Activated naive CD8-positive, alpha-beta T cell treated with anti-CD3 and anti-CD28 coated beads for 36 hours (primary cell): ENCODE measurements at places on chromosomes 7 and 10.

- peaks cover 32% of the 10 kb centered on the region for H3K4me1 ChIP-seq
- H3K4me3 ChIP-seq, result no peak overlapping the region
- H3K27ac ChIP-seq, result peak overlapping the region; percentile 62
- DNase-seq, result no peak
These were observed 14.4 kb downstream of the TAS2R41 start for GRCh38 chr7:143492043-143492471.

DNA sequence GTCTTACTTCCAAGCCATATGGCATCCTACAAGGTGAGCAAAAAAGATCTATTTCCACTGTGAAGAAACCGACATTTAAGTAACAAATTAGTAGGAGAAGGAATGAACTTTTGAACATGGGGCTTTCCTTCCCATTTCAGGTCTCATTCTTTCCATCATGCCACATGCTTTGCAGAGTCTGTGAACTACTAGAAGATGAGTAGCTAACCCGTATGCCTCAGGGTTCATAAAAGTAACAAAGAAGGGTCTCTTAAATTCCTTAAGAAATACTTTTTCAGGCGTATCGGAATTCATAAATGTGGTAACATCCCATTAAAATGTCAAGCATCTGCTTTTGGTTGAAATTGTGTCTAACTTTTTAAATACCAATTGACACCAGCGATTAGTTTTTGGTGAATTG lies 81.3 kb upstream of the TNS3 start:
- no peaks in the 10 kb centered on the region for H3K36me3 ChIP-seq
- H3K4me3 ChIP-seq, result no peak overlapping the region
- no peak overlapping the region for H3K27ac ChIP-seq
- H3K27me3 ChIP-seq, result no peaks in the 10 kb centered on the region
- no peak for DNase-seq

GRCh38 chr7:127766831-127767459 lies 115.0 kb downstream of the SND1 start:
- H3K4me1 ChIP-seq, result peaks cover 38% of the 10 kb centered on the region
- H3K36me3 ChIP-seq, result peaks cover 54% of the 10 kb centered on the region
- no peak overlapping the region for H3K4me3 ChIP-seq
- no peak for DNase-seq
- H3K27ac ChIP-seq, result no peak overlapping the region

DNA sequence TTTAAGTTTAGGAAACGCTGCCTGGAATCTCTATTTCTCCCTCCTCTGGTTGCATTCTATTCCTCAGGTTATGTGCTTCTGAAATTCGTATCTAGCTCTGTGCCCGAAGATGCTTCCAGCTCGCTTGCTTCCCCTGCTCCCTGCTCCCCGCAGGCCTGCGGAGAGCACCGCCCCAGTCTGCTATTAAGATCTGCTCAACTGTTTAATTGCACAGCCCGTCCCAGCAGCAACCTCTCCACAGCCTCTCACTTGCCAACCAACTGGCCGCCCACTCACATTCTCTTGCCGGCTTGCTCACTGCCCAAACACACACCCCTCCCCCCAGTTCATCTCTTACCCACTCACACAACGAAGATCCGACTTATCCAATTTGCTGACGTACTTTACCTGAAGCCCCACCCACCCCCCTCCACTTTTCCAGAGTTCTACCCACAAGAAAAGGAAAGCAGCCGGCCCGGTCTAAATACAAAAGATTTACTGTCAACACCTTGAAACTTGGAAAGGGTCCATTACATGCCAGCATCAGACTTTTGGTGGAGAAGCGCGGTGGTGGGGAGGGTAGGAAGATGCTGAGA lies 167.3 kb upstream of the KLF14 start:
- peak overlapping the region; percentile 86 for H3K27ac ChIP-seq
- H3K4me3 ChIP-seq, result peak overlapping the region; percentile 41
- no peak for DNase-seq
- H3K36me3 ChIP-seq, result peaks cover 84% of the 10 kb centered on the region
- H3K4me1 ChIP-seq, result peaks cover 88% of the 10 kb centered on the region

DNA sequence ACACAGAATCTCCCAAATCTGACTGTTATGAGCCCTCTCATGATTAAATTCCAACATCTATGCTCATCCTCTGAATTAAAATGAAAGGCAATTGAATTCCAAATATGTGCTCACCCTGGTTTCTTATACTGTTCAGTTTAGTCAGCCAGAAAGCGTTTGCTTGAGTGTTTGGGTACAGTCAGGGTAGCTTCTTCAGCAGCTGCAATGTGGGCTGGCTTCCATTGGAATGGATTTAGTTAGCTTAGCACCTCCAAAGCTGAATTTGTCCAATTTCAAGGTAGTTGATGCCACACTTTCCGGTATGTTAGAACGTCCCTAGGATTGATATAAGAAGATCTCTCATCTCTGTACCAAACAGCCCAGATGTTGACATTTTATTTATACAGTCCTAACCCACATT lies 9.3 kb downstream of the KLHL7 start:
- no peaks in the 10 kb centered on the region for H3K27me3 ChIP-seq
- peaks cover 28% of the 10 kb centered on the region for H3K4me1 ChIP-seq
- H3K4me3 ChIP-seq, result no peak overlapping the region
- H3K27ac ChIP-seq, result no peak overlapping the region
- H3K36me3 ChIP-seq, result peaks cover 2% of the 10 kb centered on the region

DNA sequence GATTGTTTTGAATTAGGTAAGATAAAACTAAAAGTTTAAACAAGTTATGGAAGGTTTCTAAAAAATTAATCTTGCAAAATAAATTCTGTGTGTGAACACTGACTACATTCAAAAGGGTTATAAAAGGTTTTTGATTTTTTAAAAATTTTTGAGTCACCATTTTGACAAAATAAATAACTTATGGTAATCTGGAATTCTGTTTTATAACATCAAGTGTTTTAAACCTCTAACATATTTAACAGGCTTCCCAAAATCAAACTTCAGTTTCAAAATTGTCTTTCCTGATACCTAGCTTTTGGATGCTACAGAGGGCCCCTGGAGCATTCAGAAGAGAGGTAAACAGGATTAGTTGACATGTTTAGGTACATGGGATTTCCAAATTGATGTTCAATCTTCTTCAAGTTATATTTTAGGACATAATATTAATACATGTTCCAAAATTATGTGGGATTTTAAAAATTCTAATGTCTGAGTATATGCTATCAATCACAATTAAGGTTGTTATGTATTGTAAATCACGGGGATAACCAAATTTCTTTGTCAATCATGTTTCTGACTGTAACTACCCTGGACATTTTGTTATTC lies 8.1 kb upstream of the CPA2 start:
- no peak overlapping the region for H3K4me3 ChIP-seq
- no peak for DNase-seq
- peaks cover 6% of the 10 kb centered on the region for H3K36me3 ChIP-seq
- H3K27ac ChIP-seq, result no peak overlapping the region

GRCh38 chr10:51743146-51743545 lies 43.8 kb upstream of the CSTF2T start:
- H3K27me3 ChIP-seq, result peaks cover 7% of the 10 kb centered on the region
- H3K36me3 ChIP-seq, result no peaks in the 10 kb centered on the region
- no peak overlapping the region for H3K4me3 ChIP-seq
- H3K4me1 ChIP-seq, result no peaks in the 10 kb centered on the region
- no peak for DNase-seq
- H3K27ac ChIP-seq, result no peak overlapping the region

DNA sequence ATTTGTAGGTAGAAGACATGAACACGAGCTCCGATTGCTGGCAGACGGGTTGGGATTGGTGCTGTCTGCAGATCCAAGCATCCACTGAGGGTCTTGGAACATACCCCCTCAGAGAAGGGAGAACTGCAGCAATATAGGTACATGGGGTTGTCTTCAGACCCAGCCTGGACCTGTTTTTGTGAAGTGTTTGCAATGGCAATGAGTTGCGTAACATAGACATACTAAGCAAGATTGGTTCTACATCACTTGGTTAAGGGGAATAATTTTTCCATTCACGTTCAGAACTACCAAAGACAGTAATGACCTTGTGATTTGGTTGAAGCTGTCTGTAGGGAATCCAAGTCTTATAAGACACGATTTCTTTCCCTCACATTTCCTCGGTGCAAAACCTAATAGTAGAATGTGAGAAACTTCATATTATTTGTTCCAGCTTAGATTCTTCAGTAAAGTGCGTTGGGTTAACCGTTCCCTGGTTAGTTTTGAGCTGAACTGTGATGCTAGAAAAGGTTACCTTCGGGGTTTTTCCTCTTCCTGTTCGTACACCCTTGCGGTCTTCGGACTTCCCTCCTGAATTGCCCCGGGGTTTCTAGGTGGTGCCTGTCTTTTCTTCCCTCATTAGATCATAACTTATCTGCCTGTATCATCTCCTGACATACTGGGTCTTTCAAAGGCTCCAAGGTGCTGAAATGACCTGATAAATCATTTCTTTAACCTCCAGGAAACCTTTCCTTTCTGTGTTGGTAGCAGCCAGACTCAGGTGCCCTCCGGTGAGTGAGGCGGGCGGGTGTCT lies 14.4 kb downstream of the PROSER2 start:
- H3K4me1 ChIP-seq, result peaks cover 7% of the 10 kb centered on the region
- H3K27ac ChIP-seq, result no peak overlapping the region
- H3K27me3 ChIP-seq, result peaks cover 17% of the 10 kb centered on the region
- no peak overlapping the region for H3K4me3 ChIP-seq
- DNase-seq, result no peak

DNA sequence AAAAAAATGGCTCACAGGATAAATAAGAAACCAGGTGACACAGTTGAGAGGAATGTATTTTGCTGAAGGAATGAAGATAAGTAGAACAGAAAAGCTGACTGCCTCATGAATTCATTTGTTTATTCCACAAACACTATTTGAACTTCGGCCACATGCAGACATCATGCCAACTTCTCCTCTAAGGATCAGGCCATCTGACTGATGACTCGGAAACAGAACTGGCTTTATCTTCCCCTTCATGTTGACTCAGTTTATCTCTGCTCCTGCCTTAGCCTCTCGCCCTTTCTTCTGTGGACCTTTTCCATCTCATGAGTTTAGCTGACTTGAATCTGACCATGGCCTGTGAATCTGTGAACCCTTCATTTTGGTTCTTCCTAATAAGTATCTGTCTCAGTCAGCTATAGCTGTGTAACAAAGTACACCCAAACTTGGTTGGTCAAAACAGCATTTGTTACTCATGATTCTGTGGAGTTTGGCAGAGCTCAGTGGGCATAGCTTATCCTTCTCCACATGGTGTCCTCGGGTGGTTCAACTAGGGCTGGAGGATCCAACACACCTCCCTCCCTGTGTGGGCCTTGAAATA lies 44.0 kb upstream of the GRID1 start:
- no peaks in the 10 kb centered on the region for H3K27me3 ChIP-seq
- peak overlapping the region; percentile 91 for H3K27ac ChIP-seq
- H3K36me3 ChIP-seq, result peaks cover 11% of the 10 kb centered on the region
- no peak overlapping the region for H3K4me3 ChIP-seq
- DNase-seq, result no peak

DNA sequence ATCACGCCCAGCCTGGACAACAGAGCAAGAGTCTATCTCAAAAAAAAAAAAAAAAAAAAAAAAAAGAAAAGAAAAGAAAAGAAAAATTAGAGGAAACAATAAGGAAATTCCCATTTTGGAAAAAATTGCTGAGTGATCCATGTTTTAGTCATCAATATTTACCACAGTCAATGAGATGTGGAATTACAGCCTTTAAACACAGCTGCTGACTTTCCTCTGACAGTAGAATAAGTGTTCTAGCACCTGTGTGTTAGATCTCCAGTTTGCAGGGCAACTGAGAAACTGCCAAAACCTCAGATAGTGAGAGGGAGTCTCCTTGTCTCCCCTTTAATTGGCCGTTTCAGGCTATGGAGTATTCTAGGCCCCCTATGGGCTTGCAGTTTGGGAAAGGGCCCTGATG lies 520.1 kb downstream of the KCNMA1 start:
- no peak overlapping the region for H3K27ac ChIP-seq
- H3K4me1 ChIP-seq, result peaks cover 3% of the 10 kb centered on the region
- peaks cover 32% of the 10 kb centered on the region for H3K27me3 ChIP-seq
- H3K36me3 ChIP-seq, result no peaks in the 10 kb centered on the region

DNA sequence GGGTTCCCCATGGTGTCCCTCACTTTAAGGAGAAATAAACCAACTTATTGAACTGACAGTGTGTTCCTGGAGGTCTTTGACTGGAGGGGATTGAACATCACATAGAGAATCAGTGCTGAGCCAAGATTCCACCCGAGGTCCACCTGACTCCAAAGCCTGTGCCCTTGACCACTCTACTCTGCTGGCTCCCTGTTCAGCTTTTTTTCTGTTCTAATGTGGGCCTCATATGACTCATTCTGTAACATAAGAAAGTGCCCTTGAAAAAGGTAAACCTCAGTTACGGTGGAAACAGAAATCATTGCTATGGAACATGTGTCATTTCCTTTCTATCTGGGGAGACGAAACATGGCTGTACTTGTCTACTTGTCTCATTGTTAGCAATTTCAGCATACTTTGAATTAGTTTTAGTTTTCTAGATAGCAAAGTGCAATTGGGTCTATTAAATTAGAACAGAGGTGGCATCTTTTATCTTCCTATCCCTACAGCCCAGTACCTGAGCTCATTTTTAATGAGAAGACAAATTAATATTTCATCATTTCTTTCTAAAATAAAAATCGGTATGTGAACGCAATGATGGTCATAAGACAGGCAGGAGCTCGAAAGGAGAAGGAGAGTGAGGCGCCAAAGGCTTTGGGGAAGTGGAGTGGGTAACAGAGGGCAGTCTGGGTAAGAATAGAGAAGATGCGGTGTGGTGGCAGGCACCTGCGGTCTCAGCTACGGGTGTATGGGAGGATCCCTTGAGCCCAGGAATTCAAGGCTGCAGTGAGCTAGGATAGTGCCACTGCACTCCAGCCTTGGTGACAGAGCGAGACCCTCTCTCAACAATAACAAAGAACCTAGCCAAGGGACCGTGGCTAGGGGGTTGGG lies 1.5 kb downstream of the GSDME start:
- H3K27me3 ChIP-seq, result peaks cover 52% of the 10 kb centered on the region
- H3K36me3 ChIP-seq, result peaks cover 4% of the 10 kb centered on the region
- DNase-seq, result peak; percentile 28

GRCh38 chr10:78407009-78407711 lies 373.5 kb downstream of the RPS24 start:
- H3K4me3 ChIP-seq, result peak overlapping the region; percentile 72
- DNase-seq, result peak; percentile 66
- H3K27me3 ChIP-seq, result peaks cover 19% of the 10 kb centered on the region

DNA sequence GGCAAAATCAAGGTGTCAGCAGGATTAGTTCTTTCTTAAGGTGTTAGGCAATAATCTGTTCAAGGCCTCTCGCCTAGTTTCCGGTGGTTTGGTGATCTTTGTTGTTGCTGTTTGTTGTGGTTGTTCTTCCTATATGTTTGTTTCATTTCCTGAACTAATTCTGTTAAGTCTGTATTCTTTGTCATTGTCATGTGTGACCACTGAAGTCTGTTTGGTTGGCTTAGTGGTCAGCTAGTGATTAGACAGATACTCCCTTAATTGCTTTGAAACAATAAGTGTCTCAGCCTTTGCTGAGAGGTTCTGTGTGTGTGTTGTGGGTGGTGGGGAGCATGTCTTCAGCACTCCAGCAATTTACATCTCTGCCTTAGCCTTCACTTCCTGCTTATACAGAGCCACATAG lies 46.0 kb downstream of the ABCC2 start:
- no peak for DNase-seq
